ENCODE measurements at places on chromosomes 3 and 15. TPM values are rescaled to one million over a fixed set of nuclear protein-coding genes. Genes with fewer than 3 reads are reported as not detected.

DNA sequence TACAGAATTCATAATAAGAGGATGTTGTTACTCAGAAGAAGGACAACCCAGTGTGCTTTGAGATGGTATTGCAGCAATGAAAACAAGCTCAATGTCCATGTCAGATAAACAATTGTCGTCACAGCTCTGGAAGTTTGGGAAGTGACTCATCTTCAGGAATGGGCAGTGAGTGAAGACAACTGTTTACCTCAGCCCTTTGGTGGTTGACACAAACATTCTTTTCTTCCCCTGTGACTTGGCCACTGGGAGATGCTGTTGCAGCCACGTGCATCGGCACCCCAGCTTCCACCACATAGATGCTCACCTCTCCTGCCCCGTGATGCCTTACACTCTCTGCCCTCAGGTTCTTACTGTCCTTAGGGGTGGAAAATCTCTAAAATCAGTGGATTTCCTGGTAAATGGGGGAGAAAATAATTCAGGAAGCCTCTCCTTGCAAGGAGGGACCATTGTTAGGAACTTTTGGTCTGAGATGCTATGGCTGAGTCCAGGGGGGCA, 114.1 kb upstream of the GALNT15 start:
- DNase-seq, result no peak

- DNase-seq, result no peak
These were observed 159.9 kb upstream of the CMC1 start for GRCh38 chr3:28081533-28081947.

GRCh38 chr3:194028434-194029004, 107.4 kb upstream of the HES1 start:
- DNase-seq, result no peak

Gene NPAP1
- total RNA-seq, result not detected

Gene NOX5
- total RNA-seq, result not detected

Gene SKOR1
- not detected for total RNA-seq

Gene DNAH1
- total RNA-seq, result 2.2 TPM

Data from Right ventricle myocardium inferior (tissue), 1 donor.